ENCODE measurements at places on chromosomes 3 and 15.

- DNase-seq = no peak
Measured at GRCh38 chr3:45786801-45787495, 9.4 kb downstream of the SLC6A20 start.

DNA sequence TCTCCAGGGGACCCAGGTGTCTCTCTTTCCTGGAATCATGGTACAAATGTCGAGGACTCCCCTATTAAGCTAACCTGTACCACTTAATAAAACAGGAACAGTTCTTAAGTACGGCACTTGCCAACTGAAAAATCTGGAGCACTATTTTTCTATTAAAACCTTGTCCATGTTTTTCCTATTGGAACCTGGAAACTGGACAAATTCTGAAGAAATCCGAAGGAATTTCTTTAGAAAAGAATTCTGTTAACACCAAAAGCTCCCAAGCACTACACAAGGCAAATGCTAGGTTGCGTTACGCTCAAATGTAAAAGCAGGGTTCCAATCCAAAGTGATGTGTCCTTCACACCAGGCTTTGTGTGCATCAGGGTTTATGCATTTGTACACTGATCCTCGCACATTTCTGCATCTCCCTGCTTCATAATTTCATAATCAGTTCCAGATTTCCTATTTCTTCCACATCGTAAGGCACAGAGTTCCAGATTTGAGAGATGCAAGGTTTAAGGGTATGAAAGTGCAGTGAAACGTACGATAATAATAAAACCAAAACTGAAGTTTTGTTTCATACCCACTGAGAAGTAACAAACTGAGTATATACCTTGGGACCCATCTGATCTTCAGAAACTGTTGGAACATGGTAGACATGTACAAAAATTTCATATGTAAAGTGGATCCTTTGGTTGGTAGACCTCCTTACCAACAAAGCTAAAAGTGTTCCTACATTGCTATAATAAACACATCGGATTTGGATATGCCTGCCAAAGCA, 132.1 kb upstream of the WNT5A start:
- no peak for DNase-seq

GRCh38 chr3:53804697-53805462, 41.3 kb downstream of the CHDH start:
- no peak for DNase-seq

DNA sequence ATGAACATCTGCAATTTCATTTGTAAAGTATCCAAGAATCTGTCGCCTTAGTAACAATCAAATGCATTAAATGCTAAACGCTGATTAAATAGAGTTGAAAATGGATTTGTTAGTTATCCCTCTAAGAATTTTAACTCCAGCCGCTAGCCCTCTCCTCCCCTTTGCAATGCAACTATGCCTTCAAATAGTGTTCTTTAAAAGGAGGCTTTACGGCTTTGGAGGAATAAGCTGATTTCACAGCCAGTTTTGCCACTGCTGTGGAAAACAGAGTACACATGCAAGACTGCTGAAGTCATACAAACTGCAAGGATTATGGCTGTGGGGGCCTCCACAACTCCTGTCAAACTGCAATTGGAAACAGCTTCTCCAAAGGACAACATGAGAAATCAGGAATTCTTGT, 89.2 kb downstream of the CERS3 start:
- no peak for DNase-seq

All from NCI-H1436 (cell line).